ENCODE measurements at places on chromosomes 5 and 9.

DNA sequence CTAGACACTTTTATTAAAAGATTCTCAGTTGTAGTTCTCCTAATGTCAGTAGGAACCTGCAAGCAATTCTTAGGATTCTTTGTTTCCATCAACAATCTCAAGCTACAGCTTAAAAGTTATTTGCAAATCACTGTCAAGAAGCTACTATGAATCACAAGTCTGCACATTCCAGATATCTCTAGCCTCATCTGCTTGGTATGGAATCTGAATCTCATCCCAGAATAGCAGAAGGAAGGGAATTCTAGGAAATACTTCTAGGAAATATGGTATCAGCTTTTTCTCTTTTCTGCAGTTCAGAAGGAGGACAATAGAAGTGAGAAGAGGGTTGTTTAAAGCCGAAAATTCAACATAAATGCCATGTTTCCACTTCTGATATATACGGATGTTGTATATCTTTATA, 792.2 kb upstream of the CDH9 start:
- DNase-seq: no peak

DNA sequence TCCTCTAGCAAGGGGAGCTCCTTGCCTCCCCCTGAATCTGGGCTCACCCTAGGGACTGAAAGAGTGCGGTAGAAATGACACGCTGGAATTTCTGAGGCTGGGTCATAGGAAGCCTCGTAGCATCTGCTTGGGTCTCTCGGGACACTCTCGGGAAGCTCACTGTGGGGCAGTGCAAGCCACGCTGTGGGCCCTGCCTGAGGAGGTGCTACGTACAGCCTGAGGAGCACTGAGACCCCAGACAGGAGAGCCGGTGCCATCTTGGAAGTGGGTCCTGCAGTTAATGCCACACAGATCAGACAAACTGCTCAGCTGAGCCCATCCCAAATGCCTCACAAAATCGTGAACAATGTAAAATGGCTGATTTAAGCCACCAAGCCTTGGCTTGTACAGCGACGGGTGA, 1.8 kb downstream of the MRPL36 start:
- no peak for DNase-seq

- DNase-seq: no peak
These were observed 400.5 kb upstream of the ACO1 start for GRCh38 chr9:31983895-31984294.

DNA sequence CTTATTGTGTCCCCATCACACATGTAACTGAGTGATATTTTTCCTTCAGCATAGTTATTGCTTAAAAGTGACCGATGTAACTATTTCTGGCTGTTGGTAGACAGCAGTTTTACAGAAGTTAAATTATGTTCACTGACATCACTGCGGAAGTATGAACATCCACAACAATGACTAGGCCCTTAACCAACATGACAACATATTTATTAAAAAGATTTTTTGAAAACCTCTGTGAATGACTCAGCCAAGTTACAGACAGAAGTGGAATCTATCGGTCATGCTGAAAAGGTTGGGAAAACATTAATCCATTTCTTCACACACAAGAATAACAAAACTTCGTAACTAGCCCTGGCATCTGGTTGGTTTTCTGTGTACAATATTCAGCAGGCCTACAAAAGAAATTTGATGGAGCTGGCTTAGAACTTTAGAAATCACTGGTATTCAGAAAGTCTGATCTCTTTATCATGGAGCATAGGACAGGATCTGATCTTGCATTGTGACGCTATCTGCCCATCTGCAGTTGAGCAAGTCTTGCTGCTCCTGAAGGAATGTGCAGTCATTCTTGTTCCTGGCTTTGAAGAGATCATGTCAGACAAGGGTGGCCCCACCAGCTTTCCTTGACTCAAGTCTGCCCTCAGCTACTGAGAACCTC, 6.5 kb downstream of the GLIS3 start:
- peak; percentile 96 for DNase-seq
